Type B pancreatic cell (in vitro differentiated cells): ENCODE measurements at places on chromosomes 13 and 19. TPM values are rescaled to one million over a fixed set of nuclear protein-coding genes. Genes with fewer than 3 reads are reported as not detected.
A peak's percentile ranks its signal among the peaks of the same experiment; 100 is the strongest.

DNA sequence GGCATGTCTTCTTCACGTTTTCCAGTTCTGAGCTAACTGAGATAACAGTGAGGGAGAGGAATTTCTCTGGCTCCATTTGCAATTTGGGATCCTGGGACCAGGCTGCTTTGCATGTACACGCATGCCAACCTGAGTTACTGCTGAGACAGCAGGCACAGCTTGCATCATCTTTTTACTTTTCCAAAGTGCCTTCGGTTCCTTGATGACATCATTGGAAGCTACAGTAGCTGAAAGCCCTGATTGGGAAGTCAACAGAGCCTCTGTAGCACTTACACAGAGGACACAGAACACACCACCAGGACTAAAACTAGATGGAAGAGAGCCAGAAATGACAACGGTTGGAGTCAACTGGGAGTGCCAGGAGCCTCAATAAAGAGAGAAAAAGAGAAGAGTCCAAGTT is 399.1 kb upstream of the GPC6 start:
- DNase-seq, result no peak

RASGRP4 gene
- total RNA-seq, result not detected in 2 replicates

DNA sequence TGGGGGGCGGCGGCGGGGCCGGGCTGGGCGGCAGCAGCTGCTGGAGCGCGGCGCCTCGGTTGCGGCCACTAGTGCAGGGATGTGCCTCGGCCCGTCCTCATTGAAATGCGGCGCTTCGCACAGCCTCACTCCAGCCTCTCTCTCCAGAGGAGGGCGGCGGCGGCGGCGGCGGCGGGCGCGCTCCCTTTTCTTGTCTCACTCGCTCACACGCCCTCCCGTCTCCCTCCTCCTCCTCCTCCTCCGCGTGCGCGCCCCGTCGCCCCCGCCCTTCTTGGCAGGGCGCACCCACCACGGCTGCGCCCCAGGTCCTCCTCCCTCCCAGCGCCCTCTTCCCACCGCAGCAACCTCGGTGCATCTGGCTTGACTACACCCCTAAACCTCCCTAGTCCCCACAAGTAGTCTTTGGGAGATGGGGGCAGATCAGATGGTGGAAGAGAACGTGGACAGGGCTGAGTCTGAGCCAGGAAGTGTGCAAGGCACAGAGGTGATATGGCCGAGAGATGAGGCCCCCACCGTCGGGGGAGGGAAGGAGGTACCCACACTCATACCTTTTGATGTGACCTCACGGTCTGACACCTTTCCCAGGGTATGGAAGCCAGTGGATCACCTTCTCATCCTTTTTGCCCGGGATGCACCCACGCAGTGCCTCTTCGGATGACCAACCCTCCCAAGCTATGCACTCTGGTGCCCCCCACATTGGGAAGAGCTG is at the start of gene DCLK1:
Gene DCLK1, minus strand, starts transcription at position 161 of the 709 bp plus-strand sequence.
- peak; percentile 75 for DNase-seq

- DNase-seq, result no peak
Measured at GRCh38 chr13:91200486-91200885, 147.0 kb upstream of the MIR17HG start.

ZNF614 gene
- total RNA-seq, result 10.4 and 14.0 TPM in 2 replicates

- DNase-seq, result no peak
Measured at GRCh38 chr19:7327802-7328201, 20.9 kb upstream of the ARHGEF18 start.

LHB gene
- total RNA-seq, result not detected in 2 replicates

DNA sequence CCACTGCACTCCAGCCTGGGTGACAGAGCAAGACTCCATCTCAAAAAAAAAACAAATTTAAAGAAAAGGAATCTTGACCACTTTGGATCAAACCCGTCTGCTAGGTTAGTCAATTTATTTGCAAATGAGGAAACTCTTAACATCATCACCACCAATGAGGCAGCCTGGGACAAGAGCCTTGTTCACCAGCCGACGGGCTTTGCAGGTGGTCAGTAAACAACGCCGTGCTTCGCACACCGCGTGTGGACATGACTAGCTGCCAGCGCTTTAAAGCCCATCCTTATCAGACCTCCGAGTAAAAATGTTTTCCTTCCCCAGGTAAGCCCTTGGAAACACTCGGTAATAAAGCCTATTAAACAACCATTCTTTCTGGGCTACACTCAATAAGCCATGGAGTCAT is 41.9 kb downstream of the INSR start:
- DNase-seq, result no peak

ZNF586 gene
- total RNA-seq, result 19.6 and 25.3 TPM in 2 replicates

SPC24 gene
- total RNA-seq, result 15.0 and 43.2 TPM in 2 replicates

OR2Z1 gene
- total RNA-seq, result not detected in 2 replicates

GRCh38 chr19:53147645-53148044 is 11.2 kb downstream of the ZNF347 start:
- no peak for DNase-seq

GRCh38 chr13:71517004-71517403 is 350.0 kb downstream of the DACH1 start:
- no peak for DNase-seq

DNA sequence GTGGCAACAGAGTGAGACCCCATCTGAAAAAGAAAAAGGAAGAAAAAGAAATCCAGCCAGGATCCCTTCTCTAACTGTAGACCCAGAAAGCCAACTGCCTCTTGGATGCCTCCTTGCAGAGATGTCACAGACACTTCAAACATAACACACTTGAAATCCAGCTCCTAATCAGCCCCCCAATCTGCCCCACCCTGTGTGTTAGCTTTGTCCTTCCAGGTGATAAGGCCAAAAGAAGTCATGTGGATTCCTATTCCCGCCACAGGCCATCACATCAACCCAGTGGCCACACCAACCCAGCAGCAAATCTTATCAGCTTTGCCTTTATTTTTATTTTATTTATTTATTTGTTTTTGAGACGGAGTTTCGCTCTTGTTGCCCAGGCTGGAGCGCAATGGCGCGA is 8.1 kb downstream of the BEST2 start:
- DNase-seq, result no peak

BCL2L12 gene
- total RNA-seq, result 40.8 and 49.2 TPM in 2 replicates

GRCh38 chr19:17541184-17541759 is 14.2 kb upstream of the COLGALT1 start:
- DNase-seq, result no peak

- DNase-seq, result no peak
Measured at GRCh38 chr19:17734146-17734545, 14.9 kb downstream of the MAP1S start.

DNA sequence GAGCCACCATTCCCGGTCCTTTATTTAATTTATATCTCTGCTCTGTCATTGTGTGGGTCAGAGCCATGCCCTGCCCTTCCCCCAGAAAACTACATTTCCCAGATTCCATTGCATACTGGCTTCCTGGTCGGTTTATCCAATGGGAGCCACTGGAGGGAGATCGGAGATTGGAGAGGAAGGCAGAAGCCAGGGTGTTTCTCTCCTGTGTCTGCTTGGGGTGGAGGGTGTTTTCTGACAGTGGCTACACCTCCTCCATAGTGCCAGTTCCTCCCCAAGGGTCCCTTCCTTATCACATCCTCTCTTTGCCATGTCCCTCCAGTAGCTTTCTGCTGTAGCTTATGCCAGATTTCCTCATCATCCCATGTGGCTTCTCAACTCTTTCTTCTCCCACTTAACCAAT is 19.0 kb downstream of the OLFM2 start:
- no peak for DNase-seq

- no peak for DNase-seq
Measured at GRCh38 chr13:101116826-101117225, 299.5 kb downstream of the NALCN start.

GRCh38 chr19:18418029-18418482 is 1.1 kb upstream of the SSBP4 start:
- DNase-seq, result no peak

- DNase-seq, result no peak
Measured at GRCh38 chr13:27628081-27628480, 6.4 kb downstream of the POLR1D start.

GRCh38 chr13:53041968-53042516 is 13.4 kb downstream of the OLFM4 start:
- no peak for DNase-seq

- DNase-seq, result no peak
Measured at GRCh38 chr13:43965459-43965845, 85.7 kb downstream of the LACC1 start.

DNA sequence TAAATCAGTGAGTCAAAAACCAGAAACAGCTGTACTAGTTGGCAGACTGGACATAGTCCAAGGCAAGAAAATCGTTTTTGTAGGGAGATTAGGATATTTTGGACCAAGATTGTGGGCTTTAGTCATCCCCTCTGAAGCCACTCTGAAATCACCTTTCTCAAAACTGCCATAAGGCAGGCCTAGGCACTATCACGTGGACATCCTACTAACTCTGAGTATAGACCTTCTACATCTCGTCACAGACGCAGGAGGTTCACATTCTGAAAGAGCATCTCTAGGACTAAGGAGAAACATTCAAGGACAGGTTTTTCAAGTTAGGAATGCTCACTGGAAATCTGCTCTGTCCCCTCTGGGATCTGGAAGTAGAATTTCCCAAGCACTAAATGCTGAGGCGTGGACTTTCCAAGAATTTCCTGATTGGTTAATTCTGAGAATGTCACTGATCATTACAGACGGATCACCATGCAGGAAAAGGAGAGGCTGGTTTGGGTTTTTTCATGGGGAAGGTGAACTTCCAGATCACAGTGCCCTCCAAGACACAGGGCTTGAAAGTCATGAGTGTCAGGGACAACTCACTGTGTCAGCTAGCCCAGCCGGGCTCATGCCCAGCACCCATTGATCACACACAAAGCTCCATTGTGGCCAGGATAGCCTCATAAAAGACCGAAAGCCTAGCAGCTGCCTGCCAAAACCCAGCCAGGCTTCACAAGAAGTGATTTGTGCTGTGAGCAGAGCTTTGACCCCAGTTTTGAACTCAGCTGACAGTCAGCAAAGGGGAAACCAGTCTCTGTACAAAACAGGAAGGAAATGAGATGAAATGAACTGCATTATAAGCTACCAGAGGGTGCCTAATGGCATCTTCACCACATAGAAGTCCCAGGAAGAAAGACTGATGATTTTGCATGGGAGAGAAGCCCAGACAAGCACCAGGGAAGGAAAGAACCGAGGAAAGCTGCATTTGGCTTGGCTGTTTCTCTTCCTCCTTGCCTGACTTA is 2.7 kb upstream of the RUBCNL start:
- DNase-seq, result no peak

GRCh38 chr19:38850436-38850975 is 720 bp upstream of the HNRNPL start:
- peak; percentile 98 for DNase-seq

DNA sequence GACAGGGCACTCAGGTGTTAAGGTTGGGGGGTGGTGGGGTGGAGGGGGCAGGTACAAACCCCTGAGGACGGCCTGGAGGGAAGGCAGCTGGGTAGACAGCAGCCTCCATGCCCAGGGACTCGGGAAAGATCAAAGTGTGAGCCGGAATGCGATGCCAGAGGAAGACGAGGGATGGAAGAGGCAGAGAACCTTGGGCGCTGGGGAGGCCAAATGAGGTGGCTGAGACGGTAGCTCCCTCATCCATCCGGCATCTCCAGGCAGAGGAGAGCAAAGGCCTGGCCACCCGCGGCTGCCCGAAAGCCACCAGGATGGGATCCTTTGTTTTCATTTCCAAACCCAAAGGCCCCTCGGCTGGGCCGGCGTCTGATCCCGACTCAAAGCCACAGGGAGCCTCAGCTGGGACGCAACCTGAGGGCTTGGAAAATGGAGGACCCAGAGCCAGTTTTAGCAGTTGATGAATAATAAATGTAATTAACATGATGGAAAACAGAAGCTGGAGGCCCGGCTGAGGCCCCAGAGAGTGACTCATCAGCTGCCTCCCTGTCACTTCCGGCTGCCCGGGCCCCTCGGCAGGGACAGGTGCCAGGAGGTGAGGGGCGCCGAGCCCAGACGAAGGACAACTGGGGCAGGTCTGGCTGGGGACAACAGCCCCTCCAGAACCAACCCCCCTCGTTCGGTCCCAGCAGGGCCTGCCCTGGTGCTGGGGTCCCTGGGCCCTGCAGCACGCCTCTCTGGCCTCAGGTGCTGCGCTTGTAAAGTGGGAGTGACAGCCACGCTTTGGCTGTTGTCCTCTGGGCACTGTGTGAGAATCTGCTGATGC is 61.6 kb downstream of the CEBPG start:
- no peak for DNase-seq

GRCh38 chr13:60973529-60973928 is 442.1 kb downstream of the PCDH20 start:
- DNase-seq, result no peak

- DNase-seq, result no peak
Measured at GRCh38 chr19:18656337-18657086, 19.7 kb downstream of the KLHL26 start.

- no peak for DNase-seq
Measured at GRCh38 chr13:94717916-94718315, 5.6 kb upstream of the SOX21 start.

DNA sequence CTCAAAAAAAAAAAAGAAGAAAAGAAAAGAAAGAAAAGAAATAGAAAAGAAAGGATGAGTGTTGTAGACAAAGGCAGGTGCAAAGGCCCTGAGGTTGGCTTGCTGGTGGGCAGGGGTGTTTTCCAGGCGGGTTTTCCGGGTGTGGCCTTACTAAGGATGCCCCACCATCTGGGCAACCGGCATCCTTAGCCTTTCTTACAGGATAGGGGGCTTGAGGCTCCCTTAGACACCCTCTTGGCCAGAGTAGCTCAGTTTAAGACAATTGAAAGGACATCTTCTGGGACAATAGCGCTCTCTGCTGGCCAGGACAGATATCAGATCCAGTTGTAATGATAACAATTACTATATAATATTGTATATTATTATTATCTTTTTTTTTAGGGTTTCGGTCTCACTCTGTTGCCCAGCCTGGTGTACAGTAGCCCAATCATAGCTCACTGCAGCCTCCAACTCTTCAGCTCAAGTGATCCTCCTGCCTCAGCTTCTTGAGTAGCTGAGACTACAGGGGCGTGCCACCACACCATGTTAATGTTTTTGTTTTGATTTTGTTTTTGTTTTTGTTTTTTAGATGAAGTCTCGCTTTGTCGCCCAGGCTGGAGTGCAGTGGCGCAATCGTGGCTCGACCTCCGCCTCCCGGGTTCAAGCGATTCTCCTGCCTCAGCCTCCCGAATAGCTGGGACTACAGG is 1.4 kb upstream of the QTRT1 start:
- no peak for DNase-seq

SSC5D gene
- total RNA-seq, result 0.83 and 1.5 TPM in 2 replicates

DNA sequence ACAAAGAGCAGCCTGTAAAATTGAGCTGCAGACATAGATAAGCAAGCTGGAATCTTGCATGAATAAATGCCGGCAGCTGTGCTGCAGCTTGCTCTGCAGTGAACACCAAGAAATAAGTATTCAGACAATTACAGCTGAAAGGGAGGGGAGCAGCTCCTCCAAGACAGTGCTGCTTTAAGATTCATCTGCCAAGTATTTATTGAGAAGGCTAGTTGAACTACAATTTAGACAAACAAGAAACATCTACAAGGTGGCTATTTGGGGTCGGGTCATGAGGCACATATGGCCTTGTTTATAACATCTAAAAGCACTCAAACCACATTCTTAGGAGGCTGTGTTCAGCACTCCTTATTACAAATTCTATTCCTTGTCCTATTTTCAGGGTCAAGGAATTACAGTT is 34.9 kb downstream of the ZNF726 start:
- no peak for DNase-seq
